Left kidney (tissue), 8 donors: ENCODE measurements at places on chromosomes 1 and 21. TPM values are rescaled to one million over a fixed set of nuclear protein-coding genes. Genes with fewer than 3 reads are reported as not detected.

DNA sequence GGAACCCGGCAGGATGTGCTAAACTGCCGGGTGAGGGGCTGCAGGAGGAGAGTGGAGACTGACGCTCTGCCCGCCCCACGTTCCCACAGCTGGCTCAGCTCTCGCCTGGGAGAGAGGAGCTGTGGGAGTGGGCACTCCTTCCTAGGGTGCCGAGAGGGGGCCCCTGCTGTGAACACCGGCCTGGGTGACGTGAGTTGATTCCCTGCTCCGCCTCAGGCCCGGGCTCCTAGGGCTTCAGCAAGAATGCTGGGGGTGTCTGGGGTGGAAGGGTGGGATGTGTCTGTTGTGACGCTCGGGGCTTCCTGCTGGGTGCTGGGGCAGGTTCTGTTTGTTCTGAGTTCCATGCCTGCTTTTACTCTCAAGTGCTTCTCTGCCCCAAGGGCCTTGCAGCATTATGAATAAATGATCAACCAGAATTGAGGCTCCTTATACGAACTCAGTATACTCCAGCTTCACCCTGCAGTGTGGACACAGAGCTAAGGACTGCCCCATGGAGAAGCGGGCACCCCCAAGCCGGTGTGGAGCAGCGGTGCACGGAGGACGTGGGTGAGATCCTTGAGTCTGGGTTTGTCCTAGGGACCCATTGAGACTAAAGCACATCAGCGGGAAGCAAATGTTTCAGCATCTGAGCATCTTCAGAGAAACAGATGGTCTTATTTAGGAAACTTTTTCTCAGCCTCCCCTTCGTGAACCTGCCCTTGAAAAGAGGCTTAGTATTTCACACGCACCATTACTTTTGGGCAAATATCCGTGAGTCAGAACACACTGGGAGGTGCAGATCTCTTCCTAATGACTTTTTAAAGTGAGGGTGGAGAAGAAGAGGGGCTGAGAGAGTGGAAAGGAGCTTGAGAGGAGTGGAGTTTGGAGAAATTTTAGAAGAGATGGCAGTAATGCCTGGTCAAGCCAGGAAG is 41.7 kb downstream of the SYT6 start:
- DNase-seq = no peak

GRCh38 chr1:93079685-93080141 is 630 bp downstream of the MTF2 start:
- DNase-seq = no peak

DNA sequence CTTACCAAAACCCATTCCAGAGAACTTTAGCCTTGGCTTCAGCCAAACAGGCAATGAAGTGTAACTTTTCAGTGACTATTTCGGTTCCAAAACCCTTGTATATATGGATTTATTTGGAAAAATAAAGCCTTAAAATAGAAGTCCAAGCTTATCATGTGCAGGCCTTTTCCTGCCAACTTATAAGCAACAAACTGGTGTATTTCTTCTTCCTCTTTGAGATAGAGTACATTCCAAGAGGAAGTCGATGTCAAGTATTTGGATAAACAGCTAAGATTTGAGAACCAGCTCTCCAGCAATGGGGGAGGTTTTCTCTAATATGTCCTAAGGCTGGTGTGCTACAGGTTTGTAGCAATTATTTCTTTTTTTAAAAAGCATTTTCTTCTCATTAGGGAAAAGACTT is 407.8 kb downstream of the DUSP10 start:
- DNase-seq = no peak

The WNT3A gene
- 0.07 TPM for polyA plus RNA-seq

The RNU1-1 gene
- 1.9 TPM for polyA plus RNA-seq

The AHCTF1 gene
- polyA plus RNA-seq = 61.5 TPM

The ZBTB40 gene
- 25.3 TPM for polyA plus RNA-seq
